Fibroblast of pulmonary artery (primary cell): ENCODE measurements at places on chromosomes 1 and 21.

GRCh38 chr1:1322952-1323351, 1.5 kb downstream of the INTS11 start:
- DNase-seq = no peak

DNA sequence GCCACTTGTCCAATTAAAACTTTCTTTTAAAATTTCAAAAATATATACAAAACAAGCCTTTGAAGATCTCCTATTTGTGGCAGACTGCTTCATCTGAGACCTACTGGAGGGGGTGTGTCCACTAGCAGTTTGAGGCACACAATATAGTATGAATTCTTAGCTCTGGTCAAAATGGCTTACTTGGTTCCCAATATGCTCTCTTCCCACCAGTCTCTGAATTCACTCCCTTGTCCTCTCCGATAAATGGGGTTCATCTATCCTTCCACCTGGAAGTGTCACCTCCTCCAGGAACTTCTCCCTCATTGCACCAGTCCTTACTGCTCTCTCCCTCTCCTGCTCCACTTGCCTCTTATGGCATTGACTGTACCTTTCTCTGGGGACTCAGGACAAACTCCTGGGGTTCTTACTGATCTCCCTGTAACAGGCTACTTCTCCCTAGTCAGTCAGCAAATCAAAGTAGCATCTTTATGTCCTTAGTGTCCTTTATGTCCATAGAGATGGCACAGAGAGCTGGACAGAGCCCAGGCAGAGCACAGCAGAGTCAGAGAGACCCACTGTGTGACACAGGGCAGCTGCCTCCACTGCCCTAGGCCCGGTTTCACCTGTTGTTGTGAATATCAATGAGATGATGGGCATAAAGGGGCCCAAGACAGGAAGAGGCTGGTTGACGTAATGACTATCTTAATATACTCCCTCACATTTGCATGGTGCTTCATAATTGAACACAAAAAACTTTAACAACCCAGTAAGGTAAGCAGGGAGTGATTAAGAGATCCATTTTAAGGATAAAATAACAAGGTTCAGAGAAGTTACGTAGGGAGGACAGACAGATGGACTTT, 3.6 kb downstream of the ASAP3 start:
- no peak for DNase-seq

- no peak for DNase-seq
Measured at GRCh38 chr1:2127187-2128145, 67.1 kb downstream of the FAAP20 start.

GRCh38 chr1:222099746-222100145, 357.9 kb upstream of the DUSP10 start:
- DNase-seq = no peak

DNA sequence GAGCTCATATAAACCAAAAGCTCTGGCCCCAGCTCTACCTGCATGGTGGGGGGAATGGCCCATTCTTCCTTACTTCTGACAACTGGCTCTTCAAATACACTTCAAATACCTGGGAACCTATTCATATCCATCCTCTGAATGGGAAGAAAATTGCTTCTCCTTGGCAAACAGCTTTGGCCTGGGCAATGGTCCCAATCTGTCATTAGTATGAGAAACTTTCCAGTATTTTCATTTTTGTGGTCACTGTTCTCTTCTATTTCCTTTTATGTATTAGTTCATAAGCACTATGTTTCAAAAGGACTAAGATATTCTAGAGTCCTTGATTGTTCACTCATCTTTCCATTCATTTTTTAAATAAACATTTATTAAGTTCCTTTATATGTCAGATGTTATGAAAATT, 5.2 kb upstream of the HSD3B2 start:
- peak; percentile 25 for DNase-seq

DNA sequence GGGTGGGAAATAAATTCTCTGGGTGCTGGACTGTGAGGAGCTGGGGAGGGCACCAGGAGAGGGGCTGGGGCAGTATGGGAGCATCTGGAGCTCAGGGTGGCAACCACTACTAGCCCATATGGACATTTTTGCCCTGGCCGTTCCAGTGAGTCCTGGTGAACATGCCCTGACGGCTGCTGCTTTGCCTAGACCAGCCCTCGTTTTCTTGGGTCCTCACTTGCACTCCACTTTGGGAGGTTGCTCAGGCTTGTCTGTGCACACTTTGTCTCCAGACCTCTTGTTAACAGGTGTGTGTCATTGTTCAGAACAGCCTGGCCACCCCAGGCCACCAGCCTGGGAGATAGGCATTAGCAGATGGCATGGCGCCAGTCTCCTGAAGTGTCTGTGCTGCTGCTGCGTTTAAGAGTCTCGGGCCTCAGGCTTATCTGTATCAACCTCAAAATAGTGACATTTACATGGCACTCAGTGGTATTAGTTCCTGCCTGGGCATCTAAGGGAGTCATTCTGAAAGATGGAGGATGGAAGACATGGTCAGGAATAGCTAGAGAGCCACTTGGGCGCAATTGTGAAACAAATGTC, 190.5 kb downstream of the PTPRU start:
- DNase-seq = no peak

DNA sequence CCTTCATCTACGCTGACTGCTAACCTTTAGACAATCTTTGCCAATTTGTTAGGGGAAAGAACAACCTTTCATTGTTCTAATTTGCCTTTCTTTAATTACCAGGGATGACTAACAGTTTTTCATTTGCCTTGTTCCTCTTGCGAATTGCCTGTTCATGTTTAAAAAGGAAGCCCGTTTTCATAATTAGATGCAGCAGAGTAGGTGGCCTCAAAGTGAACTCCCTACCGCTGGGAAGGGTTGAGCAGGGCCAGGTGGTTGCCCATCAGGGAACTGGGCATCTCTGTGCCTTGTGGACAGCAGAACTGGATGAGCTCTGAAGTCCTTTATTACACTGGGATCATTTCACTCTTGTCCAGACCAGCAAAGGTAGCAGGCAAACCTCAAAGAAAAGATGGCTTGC, 59.0 kb downstream of the HIVEP3 start:
- no peak for DNase-seq

DNA sequence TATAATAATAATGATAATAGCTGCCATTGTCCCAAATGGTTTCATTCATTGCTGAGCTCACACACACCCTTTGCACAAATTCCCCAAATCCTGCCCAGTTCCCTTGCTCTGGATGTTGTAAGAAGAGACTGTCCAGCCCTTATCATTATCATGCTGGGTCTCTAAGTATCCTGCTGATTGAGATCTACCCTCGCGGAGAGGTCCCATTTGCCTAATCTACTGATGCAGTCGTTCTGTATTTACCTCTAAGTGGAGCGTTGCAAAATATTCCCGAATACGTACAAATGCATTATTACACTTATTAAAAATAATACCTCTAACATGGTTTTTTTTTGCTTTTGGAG, 51.2 kb downstream of the TNFRSF8 start:
- no peak for DNase-seq

DNA sequence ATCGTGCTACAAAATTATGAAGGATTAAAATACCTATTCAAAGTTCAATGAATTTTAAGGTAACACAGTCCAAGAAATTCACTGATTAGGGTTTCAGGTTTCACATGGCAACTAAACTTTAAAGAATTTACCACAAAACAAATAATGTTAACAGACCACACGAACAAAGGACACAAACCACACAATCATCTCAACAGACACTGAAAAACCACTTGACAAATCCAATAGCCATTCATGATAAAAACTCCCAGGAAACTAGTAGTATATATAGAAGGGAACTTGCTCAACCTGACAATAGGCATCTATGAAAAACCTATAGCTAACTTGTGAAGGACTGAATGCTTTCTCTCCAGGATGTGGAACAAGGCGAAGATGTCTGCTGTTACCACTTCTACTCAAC, 21.1 kb upstream of the SH2D5 start:
- no peak for DNase-seq

GRCh38 chr1:8701794-8702471, 115.5 kb downstream of the RERE start:
- peak; percentile 53 for DNase-seq

DNA sequence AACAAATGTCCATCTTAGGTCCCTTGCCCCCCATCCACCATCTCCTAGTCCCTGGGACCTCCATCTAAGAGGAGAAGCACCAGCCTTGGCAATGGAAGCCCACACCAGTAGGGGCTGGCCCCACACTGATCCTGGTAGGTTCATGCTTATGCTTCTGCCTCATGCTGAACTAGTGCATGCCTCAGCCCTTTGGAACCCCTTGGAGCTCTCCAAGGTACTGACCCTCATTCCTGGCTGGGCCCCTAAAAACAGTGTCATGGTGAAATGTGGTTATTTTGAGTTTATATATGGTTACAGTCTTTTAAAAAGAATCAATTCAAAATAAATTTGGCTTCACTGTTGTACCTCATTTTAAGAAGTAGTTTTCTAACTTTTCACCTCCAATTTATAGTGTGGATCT, 108.3 kb downstream of the HIVEP3 start:
- peak; percentile 61 for DNase-seq

GRCh38 chr21:17782051-17782450, 37.1 kb downstream of the C21orf91 start:
- DNase-seq = no peak

DNA sequence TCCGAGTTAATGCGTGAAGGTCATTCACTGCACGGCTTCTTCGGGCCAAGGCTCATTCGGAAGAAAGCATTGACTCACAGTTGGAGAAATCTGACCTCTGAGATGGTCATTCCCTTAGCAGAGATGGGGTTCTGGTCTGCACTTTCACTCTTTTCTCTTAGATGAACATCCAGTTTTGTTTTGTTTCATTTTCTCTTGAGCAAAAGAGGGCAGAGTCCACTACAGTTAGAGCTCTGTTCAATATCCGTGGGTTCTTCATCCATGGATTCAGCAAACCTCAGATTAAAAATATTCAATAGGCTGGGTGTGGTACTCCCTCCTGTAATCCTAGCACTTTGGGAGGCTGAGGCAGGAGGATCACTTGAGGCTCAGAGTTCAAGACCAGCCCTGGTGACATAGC, 57.4 kb upstream of the SIPA1L2 start:
- no peak for DNase-seq

DNA sequence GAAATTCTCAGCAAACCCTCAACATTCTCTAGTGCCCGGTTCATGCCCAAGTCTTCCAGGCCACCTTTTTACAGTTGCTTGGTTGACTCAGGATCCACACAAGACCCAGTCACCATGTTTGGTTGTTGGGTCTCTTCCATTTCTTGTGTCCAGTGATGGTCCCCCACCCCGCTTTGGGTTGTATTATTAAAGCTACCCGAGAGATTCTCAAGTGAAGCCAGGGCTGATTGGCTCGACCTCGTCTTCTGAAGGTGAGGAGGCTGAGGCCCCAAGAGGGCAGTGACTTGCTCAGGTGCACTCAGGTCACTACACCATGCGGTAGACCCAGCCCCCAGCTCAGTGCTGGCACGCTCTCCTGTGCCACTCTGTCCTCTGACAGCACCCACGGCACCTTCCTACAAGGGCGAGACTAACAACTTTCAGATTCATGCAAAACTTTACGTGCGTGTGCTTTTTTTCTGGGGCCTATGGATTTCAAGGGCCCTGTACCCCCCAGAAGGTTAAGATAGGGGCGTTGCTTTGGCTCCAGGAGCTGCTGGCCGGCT, 50.3 kb downstream of the CAPN9 start:
- no peak for DNase-seq

DNA sequence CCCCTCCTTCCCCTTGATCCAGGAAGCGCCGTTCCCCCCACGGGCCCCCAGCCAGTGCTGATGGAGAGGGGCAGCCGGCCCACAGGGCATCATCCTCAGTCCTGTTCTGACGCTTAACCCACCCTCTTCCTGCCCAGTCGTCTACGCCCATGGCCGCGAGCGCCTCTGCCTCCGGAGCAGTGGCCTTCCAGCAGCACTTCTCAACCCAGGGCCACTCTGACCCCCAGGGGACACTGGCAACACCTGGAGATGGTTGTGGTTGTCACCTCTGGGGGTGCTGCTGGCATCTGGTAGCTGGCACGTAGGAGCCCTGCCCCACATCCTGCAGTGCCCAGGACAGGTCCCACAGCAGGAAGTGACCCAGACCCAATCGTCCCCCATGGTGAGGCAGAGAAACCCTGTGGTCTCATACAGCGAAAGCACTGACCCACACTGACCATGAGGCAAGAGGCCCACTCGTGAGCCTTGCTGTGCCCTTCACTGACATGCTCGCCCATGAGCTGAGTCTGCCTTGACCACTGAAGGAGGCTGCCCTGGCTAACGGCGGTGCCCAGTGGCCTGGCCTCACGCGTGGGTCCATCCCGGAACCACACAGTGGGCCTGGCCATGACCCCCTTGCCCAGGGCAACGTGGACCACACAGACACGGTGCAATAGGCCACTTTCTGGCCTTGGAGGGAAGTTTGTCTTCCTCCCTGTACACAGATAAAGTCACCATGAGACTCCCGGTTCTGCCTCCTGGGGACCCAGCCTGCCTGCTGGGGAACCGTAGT, 96.8 kb upstream of the ARHGEF16 start:
- no peak for DNase-seq

DNA sequence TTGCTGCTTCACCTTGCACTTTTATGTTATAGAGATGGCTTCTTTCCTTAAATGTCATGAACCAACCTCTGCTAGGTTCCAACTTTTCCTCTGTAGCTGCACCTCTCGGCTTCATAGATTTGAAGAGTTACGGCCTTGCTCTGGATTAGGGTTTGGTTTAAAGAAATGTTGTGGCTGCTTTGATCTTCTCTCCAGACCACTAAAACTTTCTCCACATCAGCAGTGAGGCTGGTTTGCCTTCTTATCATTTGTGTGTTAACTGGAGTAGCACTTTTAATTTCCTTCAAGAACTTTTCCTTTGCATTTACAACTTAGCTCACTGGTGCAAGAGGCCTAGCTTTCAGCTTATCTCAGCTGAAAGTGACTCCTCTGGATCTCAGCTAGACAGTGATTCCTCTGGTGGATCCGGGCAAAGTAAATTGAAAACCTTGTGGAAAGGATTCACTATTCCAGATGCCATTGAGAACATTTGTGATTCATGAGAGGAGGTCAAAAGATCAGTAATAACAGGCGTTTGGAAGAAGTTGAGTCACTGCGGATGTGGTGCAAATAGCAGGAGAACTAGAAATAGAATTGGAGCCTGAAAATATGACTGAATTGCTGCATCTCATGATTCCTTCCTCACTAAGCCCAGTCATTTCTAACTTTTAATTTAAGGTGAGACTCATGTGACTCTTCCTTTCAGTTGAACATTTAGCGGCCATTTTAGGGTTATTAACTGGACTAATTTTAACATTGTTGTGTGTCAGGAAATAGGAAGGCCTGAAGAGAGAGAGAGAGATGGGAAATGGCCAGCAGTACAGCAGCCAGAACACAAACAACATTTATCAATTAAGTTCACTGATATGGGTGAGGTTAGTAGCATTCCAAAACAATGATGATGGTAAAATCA, 16.2 kb upstream of the RGS1 start:
- DNase-seq = peak; percentile 93

DNA sequence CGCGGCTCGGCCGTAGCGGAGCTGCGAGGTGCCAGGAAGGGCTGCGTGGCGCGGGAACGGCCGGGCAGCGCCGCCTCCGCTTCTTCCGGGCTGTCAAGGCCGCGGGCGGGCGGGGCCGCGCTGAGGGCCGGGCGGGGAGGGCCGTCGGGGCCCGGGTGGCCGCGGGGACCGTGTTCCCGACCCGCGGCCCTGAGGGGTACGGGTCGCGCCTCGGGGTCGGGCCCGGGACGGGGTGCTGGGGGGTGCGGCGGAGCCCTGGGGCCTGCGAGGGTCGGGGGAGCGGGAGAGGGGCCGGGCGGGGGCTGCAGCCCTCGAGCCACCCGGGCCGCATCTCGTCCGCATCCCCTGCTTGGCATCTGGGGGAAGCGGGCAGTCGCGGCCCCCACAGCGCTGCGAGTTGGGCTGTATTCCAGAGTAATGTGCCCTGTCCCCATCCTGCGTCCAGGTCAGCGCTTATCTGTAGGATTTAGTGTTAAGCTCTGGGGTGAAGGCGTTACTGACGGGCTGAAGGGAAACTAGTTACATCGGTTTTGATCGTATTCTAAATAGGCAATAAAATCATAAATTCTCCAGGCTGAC, 379 bp downstream of the RER1 start:
- DNase-seq = no peak
